ENCODE measurements at places on chromosomes 16 and 17. TPM values are rescaled to one million over a fixed set of nuclear protein-coding genes. Genes with fewer than 3 reads are reported as not detected.

The ABI3 gene
- total RNA-seq = 110 TPM

The CCDC102A gene
- total RNA-seq = 16.3 TPM

- no peak for DNase-seq
Observed at GRCh38 chr16:84059111-84059510, 16.5 kb upstream of the SLC38A8 start.

The MRPL45 gene
- 26.3 TPM for total RNA-seq

The NATD1 gene
- total RNA-seq = 1.3 TPM

The LCAT gene
- total RNA-seq = 23.1 TPM

- DNase-seq = no peak
Observed at GRCh38 chr16:25605381-25605780, 86.4 kb upstream of the HS3ST4 start.

The HNF1B gene
- not detected for total RNA-seq

The TRAPPC2L gene
- 65.3 TPM for total RNA-seq

The ITGAX gene
- total RNA-seq = 25.0 TPM

GRCh38 chr17:69943058-69943457 is 132.0 kb upstream of the KCNJ16 start:
- no peak for DNase-seq

The C1QTNF8 gene
- not detected for total RNA-seq
